ENCODE measurements at places on chromosomes 16 and 17.

DNA sequence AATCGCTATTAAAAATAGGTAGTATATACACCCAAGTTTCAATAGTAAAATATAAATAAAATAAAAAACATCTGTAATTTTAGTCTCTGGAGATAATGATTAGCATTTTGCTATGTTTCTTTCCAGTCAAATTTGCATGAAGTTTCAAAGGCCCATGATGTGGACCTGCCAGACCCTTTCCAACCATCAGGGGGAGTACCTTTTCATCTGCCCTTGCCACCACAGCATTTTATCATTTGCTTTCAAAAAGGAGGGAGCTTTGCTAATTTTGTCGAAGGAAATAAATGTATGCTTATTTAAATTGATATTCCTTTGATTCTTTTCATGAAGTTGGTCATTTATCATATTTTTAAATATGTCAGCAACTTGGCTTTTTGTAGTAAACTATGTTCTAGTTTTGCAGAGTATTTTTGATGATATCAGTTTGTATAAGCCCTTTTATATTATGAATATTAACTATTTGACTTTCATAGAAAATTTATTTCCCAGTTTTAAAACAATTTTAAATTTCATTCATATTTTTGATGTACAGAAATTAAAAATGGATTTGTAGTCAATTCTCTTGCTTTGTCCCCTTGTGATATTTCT is 115.2 kb upstream of the NETO2 start:
- DNase-seq = no peak

- DNase-seq = no peak
These were observed at the start of gene DNASE1L2 for GRCh38 chr16:2236337-2237101. Gene DNASE1L2, plus strand, starts transcription at chr16:2236444. Its CDS starts 373 bp downstream, at chr16:2236817.

GRCh38 chr16:8519179-8519578 is 71.1 kb downstream of the TMEM114 start:
- DNase-seq = no peak

GRCh38 chr16:75011634-75012307 is 12.9 kb downstream of the ZNRF1 start:
- no peak for DNase-seq

GRCh38 chr17:8673612-8674011 is 43.1 kb upstream of the MYH10 start:
- no peak for DNase-seq

GRCh38 chr17:44105483-44105882 is 18.0 kb downstream of the HDAC5 start:
- no peak for DNase-seq

- no peak for DNase-seq
These were observed 68.5 kb upstream of the GSE1 start for GRCh38 chr16:85544668-85545067.

GRCh38 chr17:33944412-33944811 is 310.7 kb upstream of the CCL2 start:
- no peak for DNase-seq

DNA sequence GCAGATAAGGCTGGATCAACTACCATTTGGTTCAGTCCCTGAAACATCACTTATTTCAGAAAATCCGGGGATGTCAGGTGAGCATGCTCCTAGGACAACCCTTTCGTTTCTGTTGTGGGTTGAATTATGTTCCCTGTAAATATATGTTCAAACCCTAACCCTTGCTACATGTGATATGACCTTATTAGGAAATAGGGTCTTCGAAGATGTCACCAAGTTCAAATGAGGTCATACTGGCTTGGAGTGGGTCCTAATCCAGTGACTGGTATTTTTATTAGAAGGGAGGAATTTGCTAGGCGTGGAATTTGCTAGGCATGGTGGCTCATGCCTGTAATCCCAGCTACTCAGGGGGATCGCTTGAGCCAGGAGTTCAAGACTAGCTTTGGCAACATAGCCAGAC is 21.3 kb downstream of the SNX20 start:
- no peak for DNase-seq

DNA sequence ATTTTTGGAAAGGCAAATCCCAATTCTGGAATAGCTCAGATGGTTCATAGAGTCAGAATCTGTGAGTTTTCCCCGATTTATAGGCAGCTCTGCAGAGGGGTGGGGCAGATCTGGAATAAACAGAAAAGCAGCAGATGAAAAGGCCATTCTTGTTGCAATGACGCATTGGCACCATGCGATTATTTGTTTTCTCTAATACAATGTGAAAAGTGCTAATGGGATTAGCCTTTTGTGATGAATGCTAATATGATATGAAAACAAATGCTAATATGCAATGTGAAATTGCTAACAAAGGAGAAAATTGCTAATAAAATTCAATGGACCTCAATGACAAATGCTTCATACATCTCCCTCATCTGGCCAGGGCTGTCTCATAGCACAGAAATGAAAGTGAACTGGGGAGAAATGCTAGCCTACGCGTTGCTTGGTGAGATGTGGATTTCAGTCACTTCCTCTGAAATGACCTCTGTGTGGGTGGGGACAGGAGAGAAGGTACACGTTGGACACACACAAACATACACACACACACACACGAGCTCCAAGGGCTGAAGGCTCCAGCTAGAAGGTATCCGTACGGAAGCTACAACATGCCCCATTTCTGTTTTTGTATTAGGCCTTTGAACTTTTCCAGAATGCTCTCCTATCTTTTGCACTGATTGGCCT is 394.5 kb downstream of the XYLT1 start:
- DNase-seq = no peak

DNA sequence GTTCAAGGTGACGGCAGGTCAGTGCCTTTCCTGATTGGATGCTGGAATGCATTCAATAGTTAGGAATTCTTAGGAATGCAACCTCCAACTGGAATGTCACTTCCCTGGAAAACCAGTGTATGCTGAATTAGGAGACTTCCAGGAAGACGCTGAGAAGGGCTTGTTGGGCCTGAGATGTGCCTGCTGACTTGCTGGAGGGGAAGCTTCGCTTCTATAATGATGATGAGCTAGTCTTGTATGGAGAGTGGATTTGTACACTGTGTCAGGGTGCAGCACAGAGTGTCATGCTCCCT is 45.6 kb downstream of the SMPD3 start:
- DNase-seq = no peak

- DNase-seq = no peak
These were observed 127.1 kb downstream of the ENGASE start for GRCh38 chr17:79201536-79202227.

GRCh38 chr17:42049834-42050392 is 488 bp downstream of the C17orf113 start:
- DNase-seq = no peak

All from T-cell (primary cell).